Stimulated activated CD4-positive, alpha-beta T cell treated with anti-CD3 and anti-CD28 coated beads, TNF-alpha, amount 100 ng/mL, for 24 hours (primary cell): ENCODE measurements at places on chromosomes 2 and 18.

- DNase-seq: no peak
Observed at GRCh38 chr2:42856891-42857632, 64.7 kb upstream of the HAAO start.

- DNase-seq: no peak
Observed at GRCh38 chr2:80499095-80499494, 194.5 kb upstream of the LRRTM1 start.

DNA sequence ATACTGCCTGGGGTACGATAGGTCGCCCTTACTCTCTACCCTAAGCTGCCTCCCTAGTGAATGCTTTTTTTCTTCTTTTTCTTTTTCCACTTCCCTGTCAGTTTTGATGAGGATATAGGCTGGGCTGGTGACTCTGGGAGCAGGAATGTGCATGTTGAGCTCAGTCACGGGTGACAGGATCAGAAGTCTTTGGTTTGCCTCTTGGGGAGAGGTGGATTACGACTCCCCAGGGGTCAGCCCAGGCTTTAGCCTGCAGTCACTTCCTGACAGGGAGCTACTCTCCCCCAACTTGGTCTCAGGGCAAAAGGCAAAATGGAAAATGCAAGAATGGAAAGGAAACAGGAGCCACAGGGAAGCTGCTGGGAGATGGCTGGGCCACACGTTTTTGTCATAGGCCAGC lies 57.3 kb downstream of the THNSL2 start:
- no peak for DNase-seq

GRCh38 chr18:11310476-11311086 lies 161.2 kb upstream of the PIEZO2 start:
- peak; percentile 4 for DNase-seq
